Anterior cingulate cortex (tissue), 58 donors: ENCODE measurements at places on chromosomes 2 and 18.

DNA sequence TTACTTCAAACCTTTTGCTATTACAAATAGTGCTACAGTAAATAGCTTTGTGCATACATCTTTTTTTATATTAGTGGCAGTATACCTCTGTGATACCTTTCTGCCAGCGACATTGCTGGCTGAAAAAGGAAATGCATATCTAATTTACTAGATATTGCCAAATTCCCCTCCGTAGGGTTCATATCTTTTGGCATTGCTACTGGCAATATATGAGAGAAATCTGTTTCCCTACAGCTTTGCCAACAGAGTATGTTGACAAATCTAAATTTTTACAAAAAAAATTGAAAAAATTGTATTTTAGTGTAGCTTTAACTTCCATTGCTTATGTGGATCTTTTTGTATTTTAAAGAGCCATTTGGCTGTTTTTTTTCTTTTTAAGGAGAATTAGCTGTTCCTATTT, 426.7 kb downstream of the TRIB2 start:
- no peak for DNase-seq

DNA sequence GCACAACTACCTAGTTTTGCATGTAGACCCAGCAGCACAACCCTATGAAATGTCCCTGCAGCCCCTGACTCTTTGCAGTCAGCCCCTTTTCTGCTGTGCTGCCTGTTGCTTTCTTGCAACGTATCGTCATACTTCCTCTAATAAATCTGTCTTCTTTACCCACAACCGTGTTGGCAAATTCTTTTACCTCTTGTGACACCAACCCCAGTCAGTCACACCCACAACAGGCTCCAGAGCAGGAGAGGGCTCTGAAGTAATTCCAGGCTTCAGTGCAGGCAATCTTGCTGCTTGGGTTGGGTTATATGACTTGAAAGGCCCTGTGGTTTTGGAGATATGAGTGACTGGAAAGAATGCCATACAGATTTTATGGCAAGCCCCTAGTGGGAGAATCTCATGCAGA, 79.1 kb upstream of the KCNH7 start:
- DNase-seq: no peak

GRCh38 chr2:207417301-207417718, 112.5 kb upstream of the CREB1 start:
- no peak for DNase-seq

- no peak for DNase-seq
Observed at GRCh38 chr2:69572641-69573040, 70.9 kb downstream of the AAK1 start.

DNA sequence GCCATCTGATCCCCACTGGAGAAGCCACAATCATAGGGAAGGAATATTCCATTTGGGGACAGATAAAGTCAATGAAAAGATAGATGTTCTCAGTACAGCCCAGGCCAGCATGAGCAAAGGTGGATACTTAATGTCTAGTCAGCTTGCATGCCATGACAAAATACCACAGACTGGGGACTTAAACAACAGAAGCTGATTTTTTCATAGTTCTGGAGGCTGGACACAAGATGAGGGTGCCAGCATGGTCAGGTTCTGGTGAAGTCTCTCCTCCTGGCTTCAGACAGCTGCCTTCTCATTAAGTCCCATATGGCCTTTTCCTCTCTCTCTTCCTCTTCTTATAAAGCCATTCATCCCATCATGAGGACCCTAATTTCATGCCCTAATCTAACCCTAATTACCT, 116.1 kb upstream of the CYP1B1 start:
- no peak for DNase-seq

DNA sequence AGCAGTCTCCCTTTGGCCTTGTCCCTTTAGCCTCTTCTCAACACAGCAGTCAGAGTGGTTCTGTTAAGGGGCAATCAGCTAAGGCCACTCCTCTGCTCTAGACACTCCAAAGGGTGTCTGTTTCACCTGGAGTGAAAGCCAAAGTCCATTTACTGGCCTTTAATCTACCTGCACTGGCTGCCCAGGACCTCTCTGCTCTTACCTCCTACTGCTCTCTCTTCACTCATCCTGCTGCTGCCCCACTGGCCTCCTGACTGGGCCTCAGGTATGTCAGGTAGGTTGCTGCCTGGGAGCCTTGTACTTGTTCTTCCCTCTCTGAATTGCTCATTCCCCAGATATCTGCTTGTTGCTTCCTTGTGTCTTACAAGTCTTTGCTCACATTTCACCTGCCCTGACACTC, 68.2 kb downstream of the PIKFYVE start:
- no peak for DNase-seq

- DNase-seq: no peak
Observed at GRCh38 chr2:42922790-42923579, 130.6 kb upstream of the HAAO start.

- no peak for DNase-seq
Observed at GRCh38 chr2:63424329-63425078, 163.8 kb downstream of the WDPCP start.

DNA sequence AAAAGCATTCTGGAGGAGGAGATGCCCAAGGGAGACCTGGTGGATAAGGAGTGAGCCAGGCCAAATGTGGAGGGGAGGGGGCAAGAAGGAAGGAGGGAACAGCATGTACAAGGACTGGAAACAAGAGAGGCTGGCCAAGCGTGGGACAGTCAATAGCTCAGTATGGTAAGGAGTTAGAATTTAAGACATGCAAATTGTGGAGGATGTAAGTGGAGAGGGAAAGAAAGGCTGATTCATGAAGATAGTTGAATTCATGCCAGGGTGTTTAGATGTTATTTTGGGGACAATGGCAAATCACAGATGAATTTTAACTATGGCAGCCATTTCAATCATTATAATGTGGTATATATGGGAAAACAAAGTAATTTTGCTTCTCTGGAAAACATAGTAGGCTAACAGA, 462.3 kb downstream of the MEIS1 start:
- DNase-seq: no peak

GRCh38 chr2:124318913-124319312, 293.8 kb downstream of the CNTNAP5 start:
- DNase-seq: no peak

DNA sequence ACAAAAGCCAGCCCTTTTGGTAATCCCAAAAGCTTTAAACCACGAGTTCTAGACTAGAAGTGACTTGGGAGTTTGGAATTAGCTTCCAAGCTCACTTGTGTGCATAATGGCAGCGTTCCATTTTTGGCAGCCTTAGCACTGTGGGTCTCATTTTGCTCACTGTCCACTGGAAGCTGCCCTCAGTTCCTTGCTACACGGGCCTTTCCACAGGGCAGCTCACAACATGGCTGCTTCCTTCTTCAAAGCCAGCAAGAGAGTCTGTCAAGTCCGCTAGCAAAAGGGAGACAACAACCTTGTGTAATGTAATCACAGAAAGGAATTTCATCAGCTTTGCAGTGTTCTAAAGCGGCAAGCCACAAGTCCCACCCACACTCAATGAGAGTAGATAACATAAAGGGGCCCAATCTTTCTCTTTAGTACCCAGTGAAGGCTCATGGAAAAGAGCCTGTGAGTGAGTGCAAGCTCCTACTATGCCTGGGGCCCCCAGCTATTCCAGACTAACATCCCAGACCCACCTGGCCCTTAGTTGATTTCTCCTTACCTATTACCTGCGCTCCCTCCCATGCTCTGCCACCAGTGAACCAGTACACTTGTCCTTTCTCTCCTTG, 239.7 kb upstream of the FBXO11 start:
- no peak for DNase-seq

- no peak for DNase-seq
Observed at GRCh38 chr18:57791911-57792310, 11.2 kb downstream of the ATP8B1 start.

- no peak for DNase-seq
Observed at GRCh38 chr2:111157798-111158197, 37.1 kb downstream of the BCL2L11 start.

DNA sequence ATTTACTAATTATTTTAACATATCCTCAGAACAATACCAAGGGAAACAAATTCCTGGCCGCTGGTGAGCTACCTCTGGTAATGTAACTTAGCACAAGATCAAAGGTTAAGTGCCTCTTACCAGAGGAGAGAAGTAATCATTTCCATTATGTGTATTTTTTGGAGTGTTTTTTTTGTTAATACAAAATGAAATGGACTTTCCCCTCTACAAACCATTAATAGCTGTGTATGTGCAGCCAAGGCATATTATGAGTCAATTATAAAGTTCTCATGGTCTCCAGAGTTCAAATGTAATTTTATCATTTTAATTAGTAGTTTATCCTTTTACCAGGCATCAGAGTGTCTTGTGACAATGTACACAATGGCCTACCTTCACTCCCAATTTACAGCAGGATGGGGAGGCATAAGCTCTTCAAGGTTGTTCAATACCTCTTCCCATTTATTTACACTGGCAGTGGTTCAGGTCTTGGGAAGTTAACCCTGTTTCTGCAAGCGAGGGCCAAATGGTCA, 242.2 kb downstream of the TGIF1 start:
- no peak for DNase-seq

DNA sequence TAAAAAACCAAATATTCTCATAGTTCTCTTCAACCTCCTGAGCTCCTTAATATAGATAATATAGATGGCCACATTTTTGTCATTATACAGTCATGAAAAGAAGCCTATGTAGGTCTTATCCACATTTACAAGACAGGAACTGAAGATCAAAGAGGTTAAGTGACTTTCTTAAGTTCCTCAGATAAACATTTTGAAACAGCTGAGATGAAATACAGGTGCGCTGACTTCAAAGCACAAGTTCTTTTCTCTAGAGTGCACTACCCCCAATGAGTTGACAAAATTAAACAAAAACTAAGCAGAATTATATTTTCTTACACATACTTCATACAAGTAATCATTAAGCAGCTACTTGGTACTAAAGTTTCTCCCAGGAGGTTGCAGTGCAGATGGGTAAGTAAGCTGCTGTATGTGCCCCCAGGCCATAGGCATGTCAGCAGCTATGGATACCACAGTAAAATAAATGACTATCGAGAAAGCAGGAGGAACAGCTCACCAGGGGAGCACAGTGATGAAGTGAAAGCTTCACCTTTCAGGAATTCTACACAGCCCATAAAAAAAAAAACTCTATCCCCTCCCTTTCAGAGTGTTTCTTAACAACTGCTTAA, 199.8 kb downstream of the DPP10 start:
- no peak for DNase-seq

DNA sequence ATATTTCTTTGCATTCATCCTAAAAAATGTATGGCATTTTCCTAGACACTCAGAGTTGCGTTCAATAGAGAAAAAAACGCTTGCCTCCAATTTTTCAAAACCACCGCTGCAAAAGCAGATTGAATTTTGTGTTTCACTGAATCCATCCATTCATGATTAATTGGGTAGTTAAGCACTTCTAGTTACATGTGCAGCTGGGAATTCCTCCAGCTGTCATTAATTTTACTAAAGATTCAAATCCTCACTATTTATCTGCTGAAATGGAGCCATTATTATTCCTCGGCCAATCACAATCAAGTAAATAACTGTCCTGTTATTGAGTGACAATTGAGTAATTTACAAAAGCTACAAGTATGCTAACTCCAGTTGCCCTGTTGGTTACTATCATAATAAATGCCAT, 75.8 kb upstream of the ARL5A start:
- DNase-seq: no peak

- DNase-seq: no peak
Observed at GRCh38 chr2:190694479-190694878, 45.6 kb downstream of the NAB1 start.
